ENCODE measurements at places on chromosomes 16 and 17.

DNA sequence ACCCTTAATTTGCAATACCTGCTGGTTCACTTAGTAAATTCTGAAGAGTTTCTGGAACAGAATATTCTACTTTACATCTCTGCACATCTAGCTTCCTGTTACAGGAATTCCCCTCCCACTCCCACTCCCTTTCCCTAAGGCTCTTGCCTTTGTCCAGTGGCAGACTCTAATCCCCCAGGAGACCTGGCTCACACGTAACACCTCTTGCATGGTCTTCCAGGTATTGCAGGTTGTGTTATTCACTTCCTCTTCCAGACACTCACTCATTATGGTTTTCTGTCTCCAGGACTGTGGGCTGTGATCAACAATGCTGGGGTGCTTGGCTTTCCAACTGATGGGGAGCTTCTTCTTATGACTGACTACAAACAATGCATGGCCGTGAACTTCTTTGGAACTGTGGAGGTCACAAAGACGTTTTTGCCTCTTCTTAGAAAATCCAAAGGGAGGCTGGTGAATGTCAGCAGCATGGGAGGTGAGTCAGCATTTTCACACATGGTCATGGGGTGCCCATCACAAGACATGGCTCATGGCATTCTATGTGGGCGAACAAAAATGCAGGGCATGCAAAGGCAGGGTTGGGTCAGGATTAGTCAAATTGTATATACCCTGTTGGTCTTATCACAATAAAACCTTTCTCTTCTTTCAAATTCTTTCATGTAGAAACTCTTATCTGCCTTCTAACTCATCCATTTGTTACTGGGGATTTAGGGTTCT lies 35.8 kb downstream of the HSD17B2 start:
- peak; percentile 19 for DNase-seq

DNA sequence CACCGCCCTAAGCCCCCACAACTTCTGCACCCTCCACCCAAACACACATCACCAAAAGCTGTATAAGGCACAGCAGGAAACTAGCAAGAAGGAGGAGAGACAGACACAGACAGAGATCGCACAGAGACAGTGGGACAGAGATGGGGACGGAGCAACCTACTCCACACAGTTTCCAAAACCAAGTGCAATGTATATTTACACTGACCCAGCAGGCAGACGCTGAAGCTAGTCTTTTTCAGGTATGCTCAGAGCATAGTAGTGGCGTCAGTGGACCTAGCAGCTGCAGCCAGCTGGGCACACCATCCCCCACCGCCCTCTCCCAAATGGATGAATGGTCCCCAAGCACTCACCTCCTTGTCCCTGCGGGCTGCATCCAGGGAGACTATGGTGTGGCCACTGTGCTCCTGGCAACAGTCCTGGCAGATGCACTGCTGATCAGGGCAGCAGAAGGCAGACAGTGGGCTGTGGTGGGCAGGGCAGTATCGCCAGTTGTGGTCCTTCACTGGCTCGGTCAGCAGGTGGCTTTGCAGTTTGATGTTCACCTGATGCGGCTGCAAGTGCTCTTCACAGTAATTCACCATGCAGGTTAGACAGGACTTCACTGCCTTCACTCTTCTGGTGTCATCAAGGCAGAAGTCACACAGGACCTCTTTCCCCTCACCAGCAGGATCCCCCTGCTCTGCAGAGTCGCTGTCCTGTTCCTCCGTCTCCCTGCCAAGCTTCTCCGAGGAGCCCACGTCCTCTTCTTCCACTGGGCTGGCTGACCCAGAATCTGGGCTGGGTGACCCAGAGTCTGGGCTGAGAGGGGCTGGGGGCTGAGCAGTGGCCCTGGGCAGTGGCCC lies 31.5 kb upstream of the FBXW10B start:
- DNase-seq = no peak

DNA sequence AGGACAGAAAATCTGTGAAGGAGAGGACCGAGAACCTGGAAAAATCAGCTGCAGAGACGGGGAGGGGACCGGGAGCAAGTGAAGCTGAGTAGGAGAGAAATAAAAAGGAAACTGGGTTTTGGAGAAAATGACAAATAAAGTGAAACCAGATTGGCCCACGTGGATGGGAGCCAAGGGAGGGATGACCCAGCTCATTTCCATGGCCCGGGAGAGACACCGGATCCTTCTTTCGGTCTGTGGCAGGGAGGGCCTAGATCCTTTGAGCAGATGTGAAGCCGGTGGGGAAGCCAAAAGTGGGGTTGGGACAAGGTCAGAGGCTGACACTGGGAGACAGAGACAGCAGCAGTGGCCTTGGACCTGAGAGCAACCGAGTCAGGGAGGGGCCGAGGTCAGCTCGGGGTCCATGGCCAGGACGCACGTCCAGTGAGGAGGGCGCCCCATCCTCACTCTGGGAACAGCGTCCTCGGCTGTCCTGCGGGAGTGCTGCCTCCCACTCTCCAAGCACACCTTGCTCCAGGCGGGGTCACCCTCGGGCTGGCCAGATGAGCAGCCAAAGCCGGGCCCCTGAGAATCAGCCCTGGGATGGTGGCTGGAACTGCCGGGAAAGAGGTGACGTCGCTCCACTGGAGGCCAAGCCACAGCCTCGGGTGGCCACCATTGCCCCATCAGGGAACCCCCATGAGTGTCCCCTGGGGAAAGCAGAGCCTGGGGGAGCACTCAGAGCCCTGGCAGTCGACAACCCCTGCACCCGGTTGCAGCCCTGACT lies 50.8 kb upstream of the CDR2 start:
- DNase-seq = no peak

- DNase-seq = no peak
These were observed 1032.8 kb upstream of the CDH8 start for GRCh38 chr16:63069047-63069446.

GRCh38 chr17:17156107-17156506 lies 50.0 kb downstream of the PLD6 start:
- DNase-seq = no peak

- no peak for DNase-seq
These were observed 10.6 kb upstream of the RHBDF2 start for GRCh38 chr17:76511668-76512365.

- no peak for DNase-seq
These were observed 19.2 kb downstream of the SGF29 start for GRCh38 chr16:28572696-28573510.

GRCh38 chr17:43574348-43574747 lies 28.2 kb upstream of the ETV4 start:
- DNase-seq = no peak

GRCh38 chr17:77830816-77831473 lies 127.6 kb upstream of the TNRC6C start:
- DNase-seq = no peak

DNA sequence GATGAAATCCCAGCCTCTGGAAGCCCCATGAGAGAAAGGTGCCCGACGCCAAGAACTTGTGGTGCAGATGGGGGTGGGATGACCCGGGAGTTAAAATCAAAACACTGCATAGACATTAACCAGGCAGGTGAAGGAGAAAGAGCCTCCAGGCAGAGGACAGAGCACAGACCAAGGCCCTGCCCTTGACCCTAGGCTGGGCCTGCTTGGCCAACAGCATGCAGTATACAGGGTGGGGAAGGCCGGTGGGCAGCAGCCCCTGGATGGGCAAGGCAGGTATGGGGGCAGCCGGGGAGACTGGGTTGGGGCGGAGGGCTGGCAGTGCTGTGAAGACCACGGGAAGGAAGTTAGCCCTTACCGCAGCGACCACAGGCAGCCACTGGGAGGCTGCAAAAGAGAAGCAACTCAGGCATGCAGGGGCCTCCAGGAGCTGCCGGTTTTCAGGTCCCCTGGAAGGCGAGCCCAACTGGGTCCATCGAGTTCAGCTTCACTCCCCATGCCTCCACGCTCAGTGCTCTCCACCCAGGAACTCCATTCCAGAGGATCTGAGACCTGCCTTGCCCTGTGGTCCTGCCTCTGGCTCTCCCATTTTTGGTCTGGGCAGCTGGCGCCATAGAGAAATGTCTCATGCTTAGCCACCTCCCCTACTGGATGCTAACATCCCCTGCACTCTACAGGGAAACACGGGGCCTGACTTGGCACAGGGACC lies 81.2 kb downstream of the C16orf95 start:
- no peak for DNase-seq

DNA sequence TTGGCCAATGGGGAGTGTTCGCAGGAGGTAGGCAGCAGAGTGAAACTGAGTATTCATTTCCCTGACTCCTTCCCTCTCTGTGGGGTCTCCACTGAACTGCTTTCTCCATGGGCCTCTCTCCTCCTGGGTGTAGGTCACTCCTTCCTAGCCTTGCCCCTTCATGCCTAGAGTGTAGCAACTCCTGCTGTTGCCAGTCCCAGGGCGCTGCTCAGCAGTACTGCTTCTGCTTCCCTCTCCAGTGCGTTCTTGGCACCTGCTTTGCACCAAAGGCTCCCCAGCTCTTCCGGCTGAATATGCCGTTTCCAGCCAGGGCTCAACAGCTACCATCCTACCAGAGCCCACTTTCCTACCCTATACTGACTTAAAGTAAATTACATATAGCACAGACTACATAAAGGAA lies 92.2 kb downstream of the MAF start:
- DNase-seq = no peak

GRCh38 chr17:82931699-82932517 lies 92.1 kb upstream of the ZNF750 start:
- peak; percentile 55 for DNase-seq

- no peak for DNase-seq
These were observed 36.8 kb downstream of the HS3ST3B1 start for GRCh38 chr17:14337596-14338079.

- no peak for DNase-seq
These were observed 12.7 kb downstream of the CCL16 start for GRCh38 chr17:35968520-35969054.

DNA sequence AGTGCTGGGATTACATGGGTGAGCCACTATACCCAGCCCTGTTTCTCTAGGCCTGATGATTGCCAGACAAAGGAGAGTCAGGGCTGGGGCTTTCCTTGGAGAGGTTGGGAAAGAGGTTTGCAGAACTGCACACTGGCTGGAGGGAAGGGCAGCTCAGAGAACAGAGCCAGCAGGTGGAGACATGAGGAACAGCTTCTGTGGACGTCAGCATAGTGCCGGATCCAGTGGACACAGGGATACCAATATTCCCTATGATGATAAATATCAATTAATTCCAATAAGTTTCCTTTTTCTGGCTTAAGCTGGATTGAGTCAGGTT lies 43.2 kb upstream of the SCNN1B start:
- no peak for DNase-seq

DNA sequence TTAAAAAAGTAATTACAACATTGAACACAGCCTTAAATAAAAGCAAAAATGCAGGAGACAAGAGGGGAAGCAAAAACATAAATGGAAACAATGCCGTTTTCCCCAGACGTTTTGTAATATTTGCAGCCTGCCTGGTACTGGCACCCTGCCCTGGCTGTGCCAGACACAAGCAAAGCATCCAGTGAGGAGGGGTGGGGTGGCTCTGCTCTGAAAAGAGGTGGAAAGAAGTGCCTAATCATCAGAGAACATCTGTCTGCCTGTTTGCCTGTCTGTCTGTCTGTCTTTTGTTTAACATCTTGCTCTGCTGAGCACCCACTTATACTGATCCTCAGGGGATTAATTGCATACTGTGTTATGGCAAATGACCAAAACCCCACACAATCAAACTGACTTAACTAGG lies 62.7 kb downstream of the C16orf82 start:
- DNase-seq = no peak

- no peak for DNase-seq
These were observed 7.6 kb downstream of the SYT17 start for GRCh38 chr16:19175492-19176262.

- no peak for DNase-seq
These were observed 45.3 kb upstream of the MSI2 start for GRCh38 chr17:57210972-57211411.

DNA sequence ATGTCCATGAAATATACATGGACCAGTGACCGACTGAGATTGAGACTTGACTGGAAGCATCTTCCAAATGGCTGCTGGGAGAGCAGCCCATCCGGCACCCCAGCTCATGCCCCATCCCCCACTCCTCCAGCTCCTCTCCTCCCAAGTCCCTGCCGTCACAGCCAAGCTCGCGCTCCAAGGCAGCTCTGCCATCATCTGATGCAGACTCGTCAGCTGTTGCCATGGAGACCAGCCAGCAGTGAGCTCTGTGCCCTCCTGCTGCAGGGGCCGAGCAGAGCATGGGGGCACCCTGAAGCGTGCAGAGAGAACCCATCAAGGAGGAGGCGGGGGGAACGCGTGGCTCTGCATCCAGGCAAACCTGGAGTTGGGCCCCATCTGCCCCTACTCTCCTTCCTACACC lies 74.5 kb upstream of the TNRC6C start:
- DNase-seq = no peak

DNA sequence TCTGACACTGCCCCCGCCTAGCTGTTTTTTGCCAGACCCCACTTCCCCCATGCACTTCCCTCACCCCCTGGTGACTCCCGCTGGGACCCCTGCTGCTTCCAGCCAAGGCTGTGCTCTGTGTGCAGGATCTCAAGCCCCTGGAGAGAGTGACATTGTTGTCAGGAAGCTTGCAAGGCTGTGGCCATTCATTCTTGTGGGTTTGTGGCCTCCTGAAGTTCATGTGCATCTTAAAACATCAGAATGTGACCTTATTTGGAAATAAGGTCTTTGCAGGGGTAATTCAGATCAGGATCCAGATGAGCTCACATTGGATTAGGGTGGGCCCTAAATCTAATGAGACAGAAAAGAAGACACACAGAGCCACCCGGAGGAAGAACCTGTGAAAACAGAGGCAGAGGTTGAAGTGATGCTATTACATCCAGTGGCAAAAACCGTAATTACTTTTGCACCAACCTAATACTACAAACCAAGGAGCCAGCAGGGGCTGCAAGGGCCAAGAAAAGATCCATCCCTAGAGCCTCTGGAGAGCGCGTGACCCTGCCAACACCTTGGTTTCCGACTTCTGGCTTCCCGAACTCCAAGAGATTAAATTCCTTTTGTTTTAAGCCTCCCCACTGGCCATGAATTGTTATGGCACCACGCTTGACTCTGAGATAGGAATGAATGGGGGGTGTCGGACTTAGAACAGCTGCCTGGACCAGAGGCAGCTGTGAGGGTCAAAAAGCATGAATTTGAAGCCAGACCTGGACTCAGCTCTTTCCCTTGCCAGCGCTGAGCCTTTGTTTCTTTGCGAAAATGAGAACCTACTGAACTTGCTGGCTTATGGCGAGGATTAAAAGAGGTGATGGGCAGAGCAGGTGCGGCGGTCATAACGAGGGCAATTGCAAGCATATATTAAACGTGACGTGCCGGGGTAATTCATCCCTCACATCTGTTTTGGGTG lies 75.5 kb downstream of the BMERB1 start:
- no peak for DNase-seq

DNA sequence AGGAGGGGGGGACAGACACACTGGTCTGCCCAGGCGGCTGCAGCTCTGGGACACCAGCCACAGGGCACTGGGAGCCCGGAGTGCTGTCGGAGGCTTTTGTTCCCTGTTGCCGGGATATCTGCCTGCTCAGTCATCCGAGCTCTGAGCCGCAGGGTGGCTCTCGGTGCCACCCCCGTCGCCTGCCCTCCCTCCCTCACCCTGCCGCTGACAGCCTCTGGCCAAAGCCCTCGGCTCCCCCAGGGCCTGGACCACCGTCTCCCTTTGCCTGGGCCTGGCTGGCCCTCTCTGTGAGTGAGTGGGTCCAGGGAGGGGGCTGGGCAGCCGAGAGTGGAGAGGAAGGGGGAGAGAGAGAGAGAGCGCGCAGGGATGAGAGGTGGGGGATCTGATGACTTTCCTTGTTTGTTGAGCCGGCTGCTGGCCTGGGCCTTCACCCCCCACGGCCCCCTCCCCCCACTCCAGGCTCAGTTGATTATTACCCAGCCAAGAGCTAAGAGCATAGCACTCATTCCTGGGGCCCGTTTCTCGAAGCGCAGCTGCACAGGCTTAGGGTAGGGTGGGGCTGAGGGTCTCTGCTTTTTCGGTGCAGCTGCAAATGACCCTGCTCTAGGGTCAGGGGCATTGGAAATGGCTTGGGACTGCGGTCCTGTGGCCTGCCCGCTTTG lies 2.7 kb downstream of the FOXJ1 start:
- DNase-seq = no peak

- peak; percentile 44 for DNase-seq
These were observed 61.3 kb upstream of the KIFC3 start for GRCh38 chr16:57863434-57864160.
